ENCODE measurements at places on chromosomes 7 and 10. TPM values are rescaled to one million over a fixed set of nuclear protein-coding genes. Genes with fewer than 3 reads are reported as not detected.

- DNase-seq: no peak
These were observed 128.6 kb downstream of the WDR37 start for GRCh38 chr10:1184541-1185430.

DNA sequence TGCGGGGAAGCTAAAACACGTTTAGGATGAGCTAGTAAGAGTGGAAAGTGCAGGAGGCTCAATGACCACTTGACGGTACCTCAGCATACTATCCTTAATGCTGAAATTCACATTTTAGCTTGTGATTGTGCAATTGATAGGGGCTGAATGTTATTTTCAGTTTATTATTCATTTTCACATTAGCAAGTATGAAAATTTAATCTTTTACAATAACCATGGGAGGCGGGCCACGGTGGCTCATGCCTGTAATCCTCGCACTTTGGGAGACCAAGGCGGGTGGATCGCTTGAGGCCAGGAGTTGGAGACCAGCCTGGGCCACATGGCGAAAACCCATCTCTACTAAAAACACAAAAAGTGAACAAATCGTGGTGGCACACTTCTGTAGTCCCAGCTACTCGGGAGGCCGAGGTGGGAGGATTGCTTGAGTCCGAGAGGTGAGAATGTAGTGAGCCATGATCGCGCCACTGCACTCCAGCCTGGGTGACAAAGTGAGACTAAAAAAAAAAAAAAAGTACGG lies 22.0 kb upstream of the ANLN start:
- no peak for DNase-seq

- DNase-seq: no peak
These were observed 261.5 kb upstream of the SORCS1 start for GRCh38 chr10:107425931-107426553.

DNA sequence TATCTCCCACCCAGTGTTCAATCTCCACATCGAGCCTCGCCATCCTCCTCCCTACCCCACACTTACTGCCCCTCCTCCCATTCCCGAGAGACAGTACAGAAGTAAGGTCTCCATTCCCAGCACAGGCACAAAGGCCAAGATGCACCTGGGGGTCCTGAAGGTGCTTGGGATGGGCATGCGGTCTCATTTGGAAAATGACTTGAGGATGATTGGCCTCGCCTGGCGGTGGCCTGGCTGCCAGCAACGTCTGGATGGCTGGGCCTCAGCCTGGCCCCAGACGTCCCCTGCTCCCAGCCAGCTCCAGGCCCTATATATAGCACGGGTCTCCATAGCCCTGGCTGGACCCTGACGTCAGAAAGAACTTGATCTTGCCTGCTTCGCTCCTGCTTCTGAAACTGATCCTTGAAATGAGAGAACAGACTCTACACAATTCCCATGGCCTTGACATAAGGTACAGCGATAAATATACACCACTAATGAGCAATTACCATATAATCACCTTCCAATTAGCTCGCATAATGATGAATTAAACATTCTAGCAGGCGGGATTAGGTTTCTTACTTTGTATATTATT lies 11.8 kb downstream of the EMX2 start:
- no peak for DNase-seq

GRCh38 chr10:124575107-124576035 lies 113.7 kb downstream of the LHPP start:
- DNase-seq: no peak

GRCh38 chr7:90917539-90917938 lies 321.4 kb downstream of the CDK14 start:
- no peak for DNase-seq

The AQP1 gene
- total RNA-seq: 213 TPM

The LIPM gene
- total RNA-seq: not detected

The LIPJ gene
- total RNA-seq: 2.5 TPM

All from breast epithelium (tissue), 4 donors.